NAMALWA (cell line): ENCODE measurements at places on chromosomes 13 and 19.
A peak's percentile ranks its signal among the peaks of the same experiment; 100 is the strongest.

DNA sequence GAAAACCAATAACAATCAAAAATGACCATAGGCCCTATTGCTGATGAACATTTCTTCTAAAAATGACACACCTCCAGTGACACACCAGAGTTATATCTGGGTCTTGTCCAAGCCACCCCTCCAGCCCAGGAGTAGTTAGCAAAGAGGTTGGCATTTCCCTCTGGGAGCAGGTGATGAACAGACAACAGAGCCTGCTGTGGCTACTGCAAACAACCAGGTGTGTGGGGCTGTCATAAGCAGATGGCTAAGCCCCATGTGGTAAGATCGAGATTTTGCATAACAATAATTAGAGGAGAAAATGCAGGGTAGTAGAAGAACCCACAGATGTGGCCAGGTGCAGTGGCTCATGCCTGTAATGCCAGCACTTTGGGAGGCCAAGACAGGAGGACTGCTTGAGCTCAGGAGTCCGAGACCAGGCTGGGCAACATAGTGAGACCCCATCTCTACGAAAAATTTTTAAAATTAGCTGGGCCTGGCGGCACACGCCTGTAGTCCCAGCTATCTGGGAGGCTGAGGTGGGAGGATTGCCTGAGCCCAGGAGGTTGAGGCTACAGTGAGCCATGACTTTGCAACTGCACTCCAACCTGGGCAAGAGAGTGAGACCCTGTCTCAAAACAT, 5.0 kb downstream of the XRCC1 start:
- peak; percentile 59 for DNase-seq

GRCh38 chr13:30997697-30998096, 65.2 kb downstream of the TEX26 start:
- DNase-seq: no peak

DNA sequence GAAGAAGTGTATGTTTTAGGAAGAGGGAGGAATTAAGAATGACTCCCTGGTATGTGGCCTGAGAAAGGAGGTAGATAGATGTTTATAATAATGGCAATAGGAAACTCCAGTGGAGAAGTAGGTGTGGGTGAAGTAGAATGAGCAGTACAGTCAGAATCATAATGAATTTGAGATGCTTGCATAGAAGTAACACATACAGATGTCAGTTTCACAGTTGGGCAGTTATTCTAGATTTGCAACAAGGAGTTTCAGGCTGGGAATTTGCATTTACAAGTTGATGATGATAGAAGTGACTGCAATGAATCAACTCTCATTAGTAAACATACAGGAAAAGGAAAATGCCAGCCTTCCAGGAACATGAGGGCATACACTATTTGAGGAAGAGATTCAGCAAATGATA, 149.0 kb downstream of the SLITRK1 start:
- no peak for DNase-seq

GRCh38 chr13:102197193-102197592, 204.7 kb downstream of the FGF14 start:
- peak; percentile 41 for DNase-seq

GRCh38 chr13:112859817-112860190, 109.2 kb upstream of the MCF2L start:
- DNase-seq: peak; percentile 63

DNA sequence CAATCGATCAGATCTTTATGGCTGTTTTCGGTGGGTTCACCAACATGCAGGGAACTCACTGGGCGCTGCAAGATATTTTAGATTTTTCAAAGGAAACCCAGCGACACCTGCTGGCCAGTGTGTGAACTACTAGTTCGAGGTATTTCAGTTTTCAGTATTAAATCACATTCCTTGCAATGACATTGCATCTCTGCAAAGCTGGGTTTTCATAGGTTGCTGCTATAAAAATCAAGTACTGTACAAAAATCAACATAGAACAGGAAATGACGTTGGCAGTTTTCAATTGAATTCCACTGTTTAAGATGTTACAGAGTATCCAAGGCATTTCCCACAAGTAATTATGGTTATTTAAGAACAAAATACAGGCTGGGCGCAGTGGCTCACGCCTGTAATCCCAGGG, 17.6 kb downstream of the LIG1 start:
- peak; percentile 84 for DNase-seq

- DNase-seq: no peak
These were observed 11.6 kb downstream of the URI1 start for GRCh38 chr19:29953352-29954247.

- DNase-seq: no peak
These were observed 57.4 kb upstream of the RCBTB2 start for GRCh38 chr13:48590141-48590901.

DNA sequence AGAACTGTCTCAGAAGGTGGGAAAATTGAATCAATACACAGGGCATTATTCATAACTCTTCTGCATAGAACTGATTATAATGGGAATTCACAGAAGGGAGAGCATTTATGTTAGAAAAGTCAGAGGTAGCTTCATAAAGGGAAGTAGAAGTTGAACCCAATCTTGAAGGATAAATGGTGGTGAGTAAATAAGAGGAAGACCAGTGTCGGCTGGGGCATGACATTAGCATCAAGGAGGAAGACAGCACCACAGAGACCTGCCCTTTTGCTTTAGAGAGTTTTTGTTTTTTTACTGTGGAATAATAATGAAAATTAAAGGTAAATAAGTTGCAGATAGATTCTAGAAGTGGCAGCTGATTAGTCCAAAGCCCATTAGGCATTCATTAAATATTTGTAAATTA, 21.9 kb downstream of the CDC16 start:
- DNase-seq: no peak

DNA sequence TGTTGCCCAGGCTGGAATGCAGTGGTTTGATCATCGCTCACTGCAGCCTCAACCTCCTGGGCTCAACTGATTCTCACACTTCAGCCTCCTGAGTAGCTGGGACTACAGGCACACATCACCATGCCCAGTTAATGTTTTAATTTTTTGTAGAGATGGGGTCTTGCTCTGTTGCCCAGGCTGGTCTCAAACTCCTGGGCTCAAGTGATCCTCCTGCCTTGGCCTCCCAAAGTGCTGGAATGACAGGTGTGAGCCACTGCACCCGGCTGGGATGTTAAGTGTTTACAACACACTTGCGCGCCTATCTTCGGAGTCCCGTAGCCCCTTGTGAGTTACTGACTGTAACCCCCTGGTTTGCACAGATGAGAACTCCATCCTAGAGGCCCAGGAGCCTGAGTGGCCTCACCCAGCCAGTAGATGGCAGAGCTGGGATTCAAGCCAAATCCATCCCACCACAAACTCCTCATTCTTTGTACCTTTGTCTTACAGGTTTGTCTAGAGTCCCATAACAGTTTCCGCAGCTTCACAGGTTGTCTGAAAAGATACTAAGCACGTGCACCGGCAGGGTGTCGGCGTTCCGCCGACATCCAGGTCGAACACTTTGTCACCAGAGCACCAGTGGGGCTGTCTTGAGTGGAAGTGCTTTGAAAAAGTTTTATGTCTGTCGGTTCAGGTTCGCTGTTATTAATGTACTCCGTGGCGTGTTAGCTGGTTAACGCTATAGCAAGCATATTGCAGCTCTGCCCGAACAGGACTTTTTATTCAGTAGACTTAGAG, 14.7 kb downstream of the MAG start:
- peak; percentile 47 for DNase-seq

GRCh38 chr19:14536926-14537692, 7.7 kb downstream of the TECR start:
- DNase-seq: peak; percentile 62

GRCh38 chr19:33406521-33407139, 33.1 kb downstream of the CEBPG start:
- peak; percentile 67 for DNase-seq

- no peak for DNase-seq
These were observed 640.1 kb upstream of the KLF12 start for GRCh38 chr13:74774264-74774663.

DNA sequence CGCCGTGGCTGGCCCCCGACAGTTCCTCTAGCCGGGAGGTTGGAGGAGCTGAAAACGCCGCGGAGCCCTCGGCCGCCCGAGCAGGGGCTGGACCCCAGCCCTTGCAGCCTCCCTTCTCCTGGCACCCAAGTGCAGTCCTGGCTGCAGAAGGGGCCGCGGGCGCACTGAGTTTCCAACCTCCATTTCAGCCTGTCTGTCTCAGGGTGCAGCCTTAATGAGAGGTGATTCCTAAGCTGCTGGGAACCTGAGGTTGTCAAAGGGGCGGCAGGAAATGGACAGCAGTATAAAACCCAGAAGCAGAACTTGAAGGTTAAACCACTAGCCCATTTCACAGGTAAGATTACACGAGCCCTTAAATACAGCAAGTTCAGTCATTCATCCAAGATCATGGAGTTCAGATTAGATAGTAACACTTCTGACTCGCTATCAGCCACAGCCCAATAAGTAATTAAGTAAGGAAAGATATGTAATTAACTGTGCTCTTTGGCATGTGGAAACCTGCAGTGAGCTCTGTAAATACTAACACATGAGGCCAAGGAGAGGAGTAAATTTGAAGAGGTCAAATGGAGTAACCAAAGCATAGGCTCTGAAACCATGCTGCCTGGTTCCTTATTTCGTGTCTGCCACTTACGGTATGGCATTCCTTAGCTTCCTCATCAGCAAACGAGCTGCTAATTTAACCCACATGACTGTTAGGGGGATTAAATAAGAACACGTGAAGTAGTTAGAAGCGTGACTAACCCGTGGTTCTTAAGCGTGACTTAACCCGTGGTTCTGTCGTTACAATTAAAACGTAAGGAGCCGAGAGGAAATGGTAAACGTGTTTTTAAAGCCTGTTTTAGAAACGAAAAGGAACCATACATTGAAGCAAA, 686 bp downstream of the SETDB2 start:
- DNase-seq: peak; percentile 91

DNA sequence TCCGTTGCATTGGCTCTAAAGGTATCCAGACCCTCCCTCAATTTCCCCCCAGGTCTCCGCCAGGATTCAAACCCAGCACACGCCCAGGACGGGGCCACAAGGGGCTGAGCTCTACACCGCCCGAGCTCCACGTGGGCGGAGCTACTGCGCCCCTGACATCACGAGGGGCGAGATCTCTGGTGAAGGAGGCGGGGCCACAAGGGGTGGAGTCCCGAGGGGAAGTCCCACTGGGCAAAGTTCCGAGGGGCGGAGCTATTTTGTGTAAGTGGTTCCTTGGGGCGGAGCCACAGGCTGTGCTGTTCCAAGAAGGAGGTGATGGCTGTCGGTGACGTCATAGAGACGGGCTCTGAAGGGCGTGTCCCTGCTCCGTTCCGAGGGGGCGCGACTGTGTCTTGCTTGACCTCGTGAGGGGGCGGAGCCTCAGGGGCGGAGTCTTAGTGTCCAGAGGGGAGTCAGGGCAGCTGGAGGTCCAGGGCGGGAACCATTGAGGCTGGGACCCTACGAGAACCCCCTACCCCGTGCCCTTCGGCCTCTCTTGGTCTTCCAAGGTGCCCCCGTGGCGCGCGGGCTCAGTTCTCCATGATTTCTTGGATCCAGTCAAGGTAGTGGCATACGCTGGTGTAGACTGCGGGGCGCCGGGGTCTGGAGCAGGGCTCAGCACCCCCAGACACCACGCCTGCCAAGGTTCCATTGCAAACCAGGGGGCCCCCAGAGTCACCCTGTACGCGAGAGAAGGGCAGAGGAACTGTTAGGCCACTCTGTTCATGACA, 1.3 kb upstream of the KLK8 start:
- peak; percentile 70 for DNase-seq

DNA sequence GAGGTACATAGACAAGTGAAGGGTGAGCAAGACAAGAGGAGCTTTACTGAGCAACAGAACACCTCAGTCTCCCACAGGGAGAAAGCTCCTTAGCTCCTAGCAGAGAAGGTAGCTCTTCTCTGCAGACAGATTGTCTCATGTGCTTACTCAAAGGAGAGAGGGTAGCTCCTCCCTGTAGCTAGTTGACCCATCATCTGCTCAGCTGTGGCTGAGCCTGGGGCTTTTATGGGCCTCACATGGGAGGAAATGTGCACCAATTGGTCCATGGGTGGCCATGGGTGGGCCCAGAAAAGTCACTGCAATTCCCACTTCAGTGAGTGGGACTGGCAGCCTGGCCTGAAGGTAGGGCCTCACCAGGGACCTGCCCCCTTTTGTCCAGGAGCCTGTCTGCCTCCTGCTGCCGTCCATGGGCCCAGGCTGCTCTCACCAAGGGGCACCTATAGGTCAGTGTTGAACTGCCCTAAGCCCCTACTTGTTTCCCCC, 246.2 kb downstream of the GPC6 start:
- DNase-seq: no peak

- DNase-seq: no peak
These were observed 63.3 kb downstream of the ARHGEF7 start for GRCh38 chr13:111178402-111178801.

GRCh38 chr13:99662678-99663077, 161.4 kb downstream of the TM9SF2 start:
- DNase-seq: no peak

- DNase-seq: no peak
These were observed 155.0 kb downstream of the CYSLTR2 start for GRCh38 chr13:48808683-48809082.

- no peak for DNase-seq
These were observed 17.0 kb downstream of the VSTM2B start for GRCh38 chr19:29542776-29543175.

DNA sequence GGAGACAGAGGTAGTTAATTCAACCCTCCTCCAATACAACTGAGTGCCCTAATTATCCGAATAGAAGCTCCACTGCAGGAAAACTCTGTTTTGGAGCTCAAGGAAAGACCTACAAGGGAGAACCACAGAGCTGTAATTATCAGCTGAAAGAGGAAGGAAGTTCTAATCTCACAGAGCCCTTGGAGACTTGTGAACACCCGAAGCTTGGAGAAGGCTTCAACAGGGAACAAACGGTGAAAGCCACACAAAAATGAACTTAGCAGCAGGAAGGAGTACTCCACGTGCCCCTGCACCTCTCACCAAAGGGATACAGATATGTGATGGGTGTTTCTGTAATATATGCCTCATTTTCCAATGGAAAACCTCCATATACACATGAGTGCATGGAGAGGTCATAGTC, 61.1 kb downstream of the IRS2 start:
- no peak for DNase-seq

DNA sequence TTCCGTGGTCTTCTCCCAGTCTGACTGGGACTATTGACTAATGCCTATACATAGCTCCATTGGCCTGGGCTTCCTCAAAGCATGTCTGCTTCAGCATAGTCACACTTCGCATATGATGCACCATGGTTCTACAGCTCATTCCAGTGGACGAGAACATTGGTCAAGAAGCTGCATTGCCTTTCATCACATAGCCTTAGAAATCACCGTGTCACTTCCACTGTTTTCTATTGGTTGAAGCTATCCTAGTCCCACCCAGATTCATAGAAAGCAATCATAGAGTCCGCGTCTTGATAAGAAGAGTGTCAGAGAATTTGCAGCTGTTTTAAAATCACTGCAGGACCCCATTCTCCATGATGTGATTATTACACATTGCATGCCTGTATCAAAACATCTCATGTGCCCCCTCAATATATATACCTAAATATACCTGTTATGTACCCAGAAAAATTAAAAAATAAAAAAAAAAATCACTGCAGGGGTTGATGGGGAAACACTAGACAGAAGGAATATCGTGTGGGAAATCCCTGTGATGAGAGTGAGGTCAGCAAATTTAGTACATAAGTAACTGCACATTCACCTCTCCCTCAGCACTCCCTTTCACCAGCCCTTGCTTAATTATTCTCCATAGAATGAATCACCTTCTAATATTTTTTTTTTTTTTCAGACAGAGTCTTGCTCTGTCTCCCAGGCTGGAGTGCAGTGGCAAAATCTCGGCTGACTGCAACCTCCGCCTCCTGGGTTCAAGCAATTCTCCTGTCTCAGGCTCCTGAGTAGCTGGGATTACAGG, 2.2 kb upstream of the ARHGAP33 start:
- no peak for DNase-seq

- no peak for DNase-seq
These were observed 25.1 kb downstream of the BICRA start for GRCh38 chr19:47633996-47634395.

- no peak for DNase-seq
These were observed 3.0 kb downstream of the CD209 start for GRCh38 chr19:7744199-7744786.

GRCh38 chr19:19160461-19161035, 9.5 kb downstream of the MEF2B start:
- peak; percentile 87 for DNase-seq
